ENCODE measurements at places on chromosomes 5 and 9. TPM values are rescaled to one million over a fixed set of nuclear protein-coding genes. Genes with fewer than 3 reads are reported as not detected.

IL4 gene
- not detected for total RNA-seq

DNA sequence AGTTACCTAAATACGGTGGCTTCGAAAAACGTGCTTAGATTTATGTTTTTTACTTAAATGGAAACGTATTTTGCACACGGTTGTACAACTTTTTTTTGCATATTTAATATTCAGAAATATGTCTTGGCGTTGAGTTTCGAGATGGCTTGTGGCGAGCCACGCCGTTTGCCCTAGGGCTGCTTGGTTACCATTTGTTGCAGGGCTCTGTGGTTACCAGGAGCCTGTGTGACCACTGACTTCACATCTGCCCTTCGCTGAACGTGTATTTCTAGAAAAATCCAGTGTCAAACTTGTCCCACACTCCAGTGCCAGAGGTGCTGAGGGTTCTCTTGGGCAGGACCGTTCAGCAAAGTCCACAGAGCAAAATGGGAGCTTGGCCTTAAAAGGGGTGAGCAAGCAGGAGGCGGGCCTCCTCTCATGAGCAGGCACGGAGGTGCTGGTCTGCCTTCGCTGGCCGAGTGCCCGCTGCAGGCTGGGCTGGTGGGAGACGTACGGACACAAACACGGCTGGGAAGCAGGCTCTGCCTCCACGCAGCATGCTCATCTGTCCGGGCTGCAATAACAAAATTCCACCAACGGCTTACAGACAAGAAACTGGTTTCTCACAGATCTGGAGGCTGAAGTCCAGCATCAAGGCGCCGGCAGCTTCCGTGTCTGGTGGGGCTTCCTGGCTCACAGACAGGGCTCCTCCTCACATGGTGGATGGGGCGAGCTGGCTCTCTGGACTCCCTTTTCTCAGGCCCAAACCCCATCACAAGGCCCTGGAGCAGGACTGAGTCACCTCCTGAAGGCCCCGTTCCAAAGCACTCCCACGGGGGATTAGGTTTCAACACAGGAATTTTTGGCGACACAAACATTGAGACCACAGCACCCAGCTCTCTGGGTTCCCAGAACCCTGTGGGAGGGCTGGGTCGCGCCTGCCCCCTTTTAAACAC, 5.4 kb downstream of the MRPL36 start:
- DNase-seq = peak; percentile 66

DNA sequence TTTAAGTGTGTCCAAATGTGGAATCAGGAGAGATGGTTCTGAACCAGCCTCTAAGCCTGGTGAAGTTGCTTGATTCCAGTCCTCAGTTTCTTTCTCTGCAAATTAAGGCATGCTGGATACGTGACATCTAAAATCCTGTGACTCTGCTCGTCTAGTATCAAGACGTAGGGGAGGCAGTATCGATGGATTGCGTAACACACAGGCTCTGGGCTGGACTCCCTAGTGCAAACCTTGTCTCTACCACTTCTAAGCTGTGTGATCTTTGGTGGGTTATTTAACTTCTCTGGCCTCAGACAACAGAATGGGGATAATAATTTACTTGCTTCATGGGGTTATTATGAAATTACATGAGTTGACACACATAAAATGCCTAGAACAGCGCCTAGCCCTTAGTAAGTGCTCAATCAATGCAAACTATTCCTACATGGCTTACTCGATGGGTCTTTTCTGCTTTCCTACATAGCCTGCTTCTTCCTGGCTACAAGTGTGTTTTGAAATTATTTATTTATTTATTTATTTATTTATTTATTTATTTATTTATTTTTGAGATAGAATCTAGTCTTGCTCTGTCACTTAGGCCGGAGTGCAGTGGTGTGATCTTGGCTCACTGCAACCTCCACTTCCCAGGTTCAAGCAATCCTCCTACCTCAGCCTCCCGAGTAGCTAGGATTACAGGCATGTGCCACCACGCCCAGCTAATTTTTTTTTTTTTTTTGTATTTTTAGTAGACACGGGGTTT, 102.1 kb downstream of the EGFLAM start:
- DNase-seq = no peak

SMU1 gene
- 17.7 TPM for total RNA-seq

LHX3 gene
- total RNA-seq = not detected

DNA sequence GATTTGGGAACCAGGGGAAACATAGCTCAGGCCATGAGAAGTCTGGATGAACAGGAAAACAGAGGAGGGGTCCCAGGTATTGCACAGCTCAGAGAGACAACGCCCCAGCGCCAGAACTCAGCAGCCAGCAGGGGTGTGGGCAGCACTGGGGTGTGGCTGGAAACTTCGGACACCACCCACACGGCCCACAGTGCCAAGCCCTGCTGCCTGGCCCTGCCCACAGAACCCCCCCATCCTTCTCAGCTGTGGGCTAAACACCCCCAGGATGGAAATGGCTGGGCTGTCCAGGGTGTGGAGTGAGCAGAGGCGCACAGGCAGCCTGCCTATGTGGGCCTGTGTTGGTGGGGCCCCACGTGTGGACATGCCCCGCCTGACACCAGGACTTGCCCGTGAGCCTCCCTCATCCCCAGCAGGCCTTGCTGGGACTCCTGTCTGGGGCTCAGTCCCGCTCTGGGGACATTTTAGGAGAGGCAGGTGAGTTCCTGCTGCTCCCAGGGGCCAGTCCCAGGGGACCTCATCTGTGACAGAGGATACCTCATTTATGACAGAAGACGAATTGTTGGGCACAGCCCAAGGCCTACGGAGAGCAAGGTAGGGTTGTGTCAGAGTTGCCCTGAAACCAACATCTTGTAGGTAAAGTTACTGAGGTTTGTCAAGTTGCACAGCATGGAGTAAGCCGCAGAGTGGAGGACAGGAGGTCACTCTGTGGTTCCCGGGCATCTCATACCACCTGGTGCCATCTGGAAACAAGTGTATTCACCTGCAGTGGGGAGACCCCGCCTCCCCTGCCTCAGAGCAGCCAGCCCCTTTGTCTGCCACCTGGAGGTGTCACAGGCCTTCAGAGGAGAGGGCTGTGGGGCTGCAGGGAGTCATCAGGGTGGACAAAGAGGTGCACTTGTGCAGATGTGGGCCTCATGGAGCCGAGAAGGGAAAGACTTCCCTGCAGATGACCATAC, 183.2 kb downstream of the AUH start:
- peak; percentile 49 for DNase-seq

RASEF gene
- 90.0 TPM for total RNA-seq

GRCh38 chr5:144142139-144142823, 28.2 kb downstream of the YIPF5 start:
- DNase-seq = no peak

GRCh38 chr9:135524130-135524861, 3.1 kb downstream of the LCN1 start:
- no peak for DNase-seq

REEP2 gene
- 0.43 TPM for total RNA-seq

DNA sequence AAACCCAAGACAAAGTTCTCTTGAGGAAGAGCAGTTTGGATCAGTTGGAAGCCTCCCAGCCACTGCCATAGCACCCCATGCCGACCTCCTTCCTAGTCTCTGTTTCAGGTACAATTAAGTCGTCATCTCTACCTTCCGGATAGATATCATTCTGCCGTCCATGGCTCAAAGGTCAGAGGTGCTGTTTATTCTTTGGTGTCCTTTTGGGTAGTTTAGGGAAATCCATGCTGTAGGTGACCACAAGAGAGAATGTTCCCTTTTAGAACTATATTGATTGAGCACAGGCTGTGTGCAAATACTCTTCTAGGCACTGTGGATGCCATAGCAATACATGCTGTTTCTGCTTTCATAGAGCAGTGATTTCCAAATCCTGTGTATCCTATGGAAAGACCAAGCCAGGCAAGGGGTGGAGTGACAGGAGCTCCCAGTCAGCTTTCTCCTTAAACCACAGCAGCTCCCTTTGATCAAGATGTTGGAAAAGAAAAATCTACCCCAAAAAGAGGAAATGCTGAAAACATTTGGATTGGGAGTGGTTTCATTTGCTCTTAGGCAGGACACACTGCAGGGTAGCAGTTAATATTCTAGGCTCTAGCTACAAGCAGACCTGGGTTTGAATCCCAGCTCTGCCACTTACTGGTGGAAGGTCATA, 127.9 kb downstream of the PALM2AKAP2 start:
- DNase-seq = no peak

- DNase-seq = no peak
Measured at GRCh38 chr9:114559830-114560513, 27.6 kb upstream of the ATP6V1G1 start.

DNA sequence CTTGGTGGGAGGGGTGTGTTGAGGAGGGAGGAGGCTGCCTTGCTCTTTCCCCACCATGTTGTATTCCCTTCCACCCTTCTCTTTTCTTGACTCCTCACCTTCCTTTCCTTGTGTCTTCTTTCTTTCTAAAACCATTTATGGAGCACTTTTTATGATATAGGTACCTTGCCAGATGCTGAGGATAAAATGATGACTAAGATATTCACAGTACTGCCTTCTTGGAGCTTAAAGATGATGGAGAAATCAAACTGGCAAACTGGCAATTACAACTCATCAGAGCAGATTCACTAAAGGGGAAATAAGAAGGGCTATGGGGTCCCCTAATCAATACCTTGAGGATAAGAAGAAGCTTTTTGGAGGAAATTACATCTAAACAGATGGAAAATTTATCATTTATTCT, 273.2 kb upstream of the MEF2C start:
- no peak for DNase-seq

DNA sequence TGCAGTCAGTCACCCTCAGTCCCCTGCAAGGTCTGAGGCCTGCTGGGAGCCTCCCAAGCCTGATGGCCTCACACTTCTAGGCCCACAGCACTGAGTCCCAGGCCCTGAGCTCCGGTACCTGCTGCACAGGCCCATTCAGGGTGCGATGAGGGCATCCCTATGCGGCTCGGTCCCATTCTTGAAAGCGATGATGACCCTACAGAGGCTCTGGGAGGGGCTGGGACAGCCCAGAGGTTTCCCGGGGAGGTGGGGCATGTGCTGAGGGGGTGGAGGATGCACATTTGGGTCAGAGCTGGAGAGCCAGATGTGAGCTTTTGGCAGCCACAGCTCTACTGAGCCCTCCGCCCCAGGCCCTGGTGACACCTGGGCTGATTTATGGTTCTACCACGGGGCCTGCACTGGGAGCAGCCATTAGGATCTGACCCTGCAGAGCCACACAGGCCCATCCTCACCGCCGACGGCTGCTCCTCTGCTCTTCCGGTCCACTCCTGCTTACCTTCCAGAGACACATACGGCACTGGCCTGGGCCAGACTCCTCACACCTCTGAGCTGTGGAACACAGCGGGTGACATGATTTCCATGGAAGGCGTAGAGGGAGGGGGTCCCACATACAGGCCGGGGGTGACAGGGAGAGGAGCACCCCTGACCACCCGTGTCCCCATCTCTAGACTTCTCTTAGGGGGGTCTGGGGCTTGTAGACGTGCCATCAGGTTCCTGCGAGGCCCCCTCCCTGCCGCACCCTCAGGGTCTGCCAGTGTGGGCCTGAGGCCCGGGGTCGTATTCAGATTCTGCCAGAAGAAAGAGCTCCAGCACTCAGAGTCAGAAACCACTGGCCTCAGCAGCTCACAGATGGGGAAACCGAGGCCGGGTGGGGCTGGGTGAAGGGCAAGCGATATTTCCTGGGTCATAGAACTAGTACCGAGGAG, 53.4 kb downstream of the COL23A1 start:
- DNase-seq = no peak

DNA sequence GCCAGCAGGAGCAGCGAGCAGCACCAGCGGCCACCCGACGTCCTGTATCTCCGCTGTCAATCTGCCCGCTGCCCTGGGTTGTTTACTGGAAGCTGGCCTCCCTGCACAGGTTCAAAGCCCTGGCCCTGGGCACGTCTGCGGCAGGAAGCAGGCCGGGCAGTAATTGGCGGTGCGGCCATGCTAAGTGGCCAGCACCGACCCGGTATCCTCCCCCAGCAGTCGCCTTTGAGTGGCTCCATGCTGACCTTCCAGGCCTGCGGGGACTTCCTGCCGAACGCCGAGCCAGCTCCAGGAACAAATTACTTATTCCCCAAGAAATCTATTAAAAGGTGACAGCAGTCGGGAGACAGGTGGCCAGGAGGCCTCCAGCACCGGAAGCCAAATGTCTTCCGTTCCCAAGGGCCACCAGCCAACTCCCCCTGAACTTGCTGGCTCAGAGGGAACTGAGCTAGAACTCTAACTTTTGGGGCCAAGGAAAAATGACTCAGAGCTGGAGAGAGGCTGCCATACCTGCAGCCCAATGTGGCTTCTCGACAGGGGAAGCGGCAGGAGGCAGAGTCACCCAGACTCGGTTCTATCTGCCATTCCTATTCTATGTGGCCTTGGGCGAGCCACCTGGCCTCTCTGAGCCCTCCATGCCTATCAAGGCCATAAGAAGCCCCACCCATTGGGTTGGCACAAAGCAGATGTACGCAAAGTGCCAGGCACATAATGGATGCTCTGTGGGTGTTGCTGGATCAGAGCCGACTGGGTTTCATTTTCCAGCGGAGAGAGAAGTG, 13.7 kb upstream of the PSMB7 start:
- peak; percentile 75 for DNase-seq

DNA sequence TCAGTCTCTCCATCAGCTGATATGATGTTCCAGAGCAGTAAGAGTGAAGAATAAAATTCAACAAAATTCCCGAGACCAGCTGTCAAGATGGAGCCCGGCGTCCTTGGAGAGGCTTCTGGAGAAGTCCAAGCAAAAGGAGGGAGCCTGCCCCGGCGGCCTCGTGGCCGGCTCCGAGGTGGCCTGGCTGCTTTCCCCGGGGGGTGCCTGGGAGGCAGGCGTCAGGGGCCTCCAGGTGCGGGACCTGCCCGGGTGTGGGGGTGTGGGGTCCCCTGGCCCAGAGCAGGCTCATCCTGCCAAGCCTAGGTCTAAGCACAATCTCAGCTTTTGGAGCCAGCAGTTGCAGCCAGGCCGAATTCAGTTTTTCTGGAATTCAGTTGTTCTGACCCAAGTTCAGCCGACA, 122.6 kb upstream of the IQGAP2 start:
- no peak for DNase-seq

DNA sequence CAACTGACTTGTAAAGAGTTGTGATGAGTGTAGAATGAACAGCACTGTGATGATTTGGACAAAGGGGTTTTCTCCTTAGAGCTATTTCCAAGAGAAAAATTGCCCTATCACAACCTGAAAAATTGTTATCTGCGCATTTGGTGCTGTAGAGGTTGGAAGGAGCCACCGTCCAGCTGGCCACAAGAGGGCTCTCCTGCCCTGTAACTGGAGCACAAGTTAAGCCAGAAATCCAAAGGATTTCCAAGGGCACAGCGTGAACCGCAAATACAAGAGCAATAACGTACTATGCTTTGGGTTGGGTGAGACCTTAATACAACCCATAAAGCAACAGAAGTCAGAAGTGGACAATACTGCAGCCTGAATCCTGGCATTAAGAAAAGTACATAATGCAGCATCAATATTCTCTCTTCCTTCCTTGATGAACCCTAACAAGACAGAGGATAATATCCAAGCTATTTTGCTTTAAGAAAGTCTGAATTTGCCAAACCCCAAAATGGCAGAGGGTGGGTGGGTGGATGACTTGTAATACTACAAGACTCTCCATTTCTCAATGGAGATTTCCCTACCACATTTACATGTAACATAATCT, 56.8 kb upstream of the SMIM32 start:
- DNase-seq = no peak

All from upper lobe of left lung (tissue), 6 donors.